GM03348 (cell line): ENCODE measurements at places on chromosomes 5 and 9.

DNA sequence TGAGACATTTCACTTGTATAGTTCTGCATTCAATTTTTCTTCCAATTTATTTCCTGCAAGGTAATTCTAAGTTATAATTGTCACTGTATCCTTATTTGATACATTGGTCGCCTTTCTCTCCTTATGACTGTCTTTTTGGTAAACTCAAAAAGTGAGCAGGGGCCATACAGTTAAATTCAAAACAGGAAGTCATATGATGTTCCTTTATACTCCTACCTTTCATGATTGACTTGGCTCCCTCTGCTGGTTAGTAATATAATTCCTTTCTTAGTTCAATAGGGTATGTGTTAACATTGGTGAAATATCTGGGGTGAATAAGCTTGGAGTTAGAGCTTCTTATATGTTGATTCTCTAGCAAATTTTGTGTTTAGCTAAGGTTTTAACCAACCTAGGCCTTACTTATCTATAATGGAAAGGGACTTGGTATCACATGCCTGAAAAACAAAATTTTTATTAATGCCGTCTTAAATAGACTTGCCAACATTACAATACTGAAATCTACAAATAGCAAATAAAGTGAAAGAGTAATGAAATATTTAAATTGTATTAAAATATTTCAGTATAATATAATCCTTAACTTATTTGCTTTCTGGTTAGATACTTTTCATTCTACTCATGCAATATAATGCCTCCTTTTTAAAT lies 6.0 kb upstream of the NIPBL start:
- peak; percentile 68 for DNase-seq

DNA sequence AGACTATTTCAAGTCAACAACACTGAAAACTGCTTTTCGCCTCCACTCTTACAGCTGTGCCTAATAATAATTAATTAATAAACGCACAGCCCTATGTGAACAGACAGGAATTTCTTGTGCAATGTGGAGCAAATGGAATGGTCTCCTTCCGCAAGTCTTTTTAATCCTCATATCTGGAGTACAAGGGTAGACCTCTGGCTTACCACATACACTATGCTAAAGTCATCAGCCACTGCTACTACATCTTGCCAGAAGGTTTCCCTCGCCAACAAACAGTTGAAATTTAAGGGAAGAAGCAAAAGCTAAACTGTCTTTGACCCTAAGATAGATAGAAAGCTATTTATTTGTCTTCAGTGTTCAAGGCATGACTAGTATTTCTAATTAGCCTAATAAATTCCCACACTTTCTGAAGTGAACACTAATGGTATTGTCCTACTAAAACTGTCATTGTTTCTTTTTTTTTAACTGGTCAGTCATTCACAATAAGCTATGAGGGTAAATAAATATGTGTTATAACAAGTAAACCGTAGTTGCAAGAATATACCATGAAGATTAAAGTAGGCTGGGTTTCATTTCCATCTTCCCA lies 63.9 kb downstream of the GOLPH3 start:
- no peak for DNase-seq

DNA sequence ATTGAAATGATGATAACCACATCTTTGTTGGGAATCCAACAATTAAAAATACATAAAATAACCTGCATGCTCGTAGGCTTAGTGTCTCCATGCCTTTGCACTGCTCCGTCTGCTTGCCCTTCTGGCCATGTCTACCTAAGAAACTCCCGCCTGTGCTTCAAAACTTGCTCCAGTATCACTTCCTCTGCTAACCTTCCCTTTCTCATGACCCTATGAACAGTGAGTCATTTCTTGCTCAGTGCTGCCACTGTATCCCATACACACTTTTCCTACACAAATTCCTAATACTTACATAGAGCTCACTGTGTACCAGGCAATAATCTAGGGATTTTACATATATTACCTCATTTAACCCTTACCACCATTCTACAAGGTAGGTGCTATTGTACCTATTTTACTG lies 33.5 kb downstream of the TMEM245 start:
- no peak for DNase-seq

DNA sequence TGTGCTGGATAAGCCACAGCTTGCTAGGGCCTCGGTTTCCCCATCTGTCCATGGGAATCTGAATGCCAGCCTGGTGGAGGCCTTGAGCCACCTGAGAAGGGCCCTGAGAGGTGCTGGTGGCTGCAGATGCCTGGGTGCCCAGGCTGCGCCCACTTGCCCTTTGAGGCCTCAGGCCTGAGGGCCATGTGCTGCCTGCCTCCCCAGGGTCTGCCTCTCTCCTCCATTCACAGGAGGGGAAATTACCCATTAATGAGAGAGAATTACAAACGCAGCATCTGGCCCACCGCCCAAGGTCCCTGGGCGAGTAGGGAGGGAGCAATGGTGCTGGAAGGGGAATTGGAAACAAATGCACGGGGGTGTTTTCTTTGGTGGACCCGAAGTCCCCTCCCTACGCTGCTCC lies 59.6 kb downstream of the BARX1 start:
- DNase-seq: peak; percentile 2

DNA sequence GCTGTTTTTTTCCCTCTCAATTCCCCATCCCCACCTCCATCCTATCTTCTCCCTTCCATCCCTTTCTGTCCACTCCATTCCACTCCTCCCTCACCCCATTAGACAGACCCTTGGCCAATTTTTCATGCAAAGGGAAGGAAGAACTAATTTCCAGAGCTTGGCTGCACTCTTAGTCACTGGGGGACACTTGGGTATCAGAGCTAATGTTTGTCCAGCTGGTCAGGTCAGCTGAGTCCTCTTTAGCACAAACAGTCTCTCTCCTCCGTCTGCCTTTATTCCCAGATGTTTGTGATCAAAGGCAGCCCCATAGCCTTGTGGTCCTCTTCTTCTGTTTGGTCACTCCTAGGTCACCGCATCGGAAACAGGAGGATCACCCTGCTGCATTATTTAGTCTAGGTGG lies 148.5 kb downstream of the NMUR2 start:
- DNase-seq: no peak

- DNase-seq: no peak
Observed at GRCh38 chr5:147321569-147321968, 86.7 kb downstream of the STK32A start.

- no peak for DNase-seq
Observed at GRCh38 chr9:107827304-107827703, 337.7 kb upstream of the KLF4 start.

DNA sequence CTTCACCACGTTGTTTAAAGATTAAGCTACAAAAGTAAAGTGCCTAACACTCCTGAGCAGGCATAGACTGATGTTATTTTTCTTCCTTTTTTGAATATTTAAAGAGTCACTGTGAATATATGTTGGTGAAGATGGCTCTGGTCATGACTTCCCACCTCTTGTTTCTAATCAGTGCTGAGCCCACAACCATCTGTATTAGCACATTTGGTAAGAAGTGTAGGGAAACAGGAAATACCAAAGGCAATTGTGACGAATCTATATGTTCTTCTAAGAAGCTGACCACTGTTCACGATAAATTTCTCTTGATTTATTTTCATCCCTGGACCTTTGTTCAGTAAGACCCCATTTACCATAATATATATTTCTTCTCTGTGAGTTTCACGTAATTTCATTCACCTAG lies 108.3 kb upstream of the PCA3 start:
- no peak for DNase-seq

GRCh38 chr5:125413496-125414274 lies 667.2 kb upstream of the ZNF608 start:
- DNase-seq: no peak
